ENCODE measurements at places on chromosomes 3 and 15.

DNA sequence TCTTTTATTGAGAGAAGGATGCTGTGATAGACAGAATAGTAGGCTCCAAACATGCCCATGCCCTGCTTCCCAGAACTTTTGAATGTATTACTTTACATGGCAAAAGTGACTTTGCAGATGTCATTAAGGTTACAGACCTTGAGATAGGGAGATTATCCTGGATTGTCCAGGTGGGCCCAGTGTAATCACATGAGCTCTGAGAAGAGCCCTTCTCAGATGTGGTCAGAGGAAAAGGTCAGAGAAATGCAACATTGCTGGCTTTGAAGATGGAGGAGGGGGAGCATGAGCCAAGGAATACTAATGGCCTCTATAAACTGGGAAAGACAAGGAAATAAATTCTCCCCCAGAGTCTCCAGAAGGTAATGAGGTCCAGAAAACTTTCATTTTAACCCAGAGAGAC, 45.8 kb upstream of the LYZL4 start:
- no peak for DNase-seq

DNA sequence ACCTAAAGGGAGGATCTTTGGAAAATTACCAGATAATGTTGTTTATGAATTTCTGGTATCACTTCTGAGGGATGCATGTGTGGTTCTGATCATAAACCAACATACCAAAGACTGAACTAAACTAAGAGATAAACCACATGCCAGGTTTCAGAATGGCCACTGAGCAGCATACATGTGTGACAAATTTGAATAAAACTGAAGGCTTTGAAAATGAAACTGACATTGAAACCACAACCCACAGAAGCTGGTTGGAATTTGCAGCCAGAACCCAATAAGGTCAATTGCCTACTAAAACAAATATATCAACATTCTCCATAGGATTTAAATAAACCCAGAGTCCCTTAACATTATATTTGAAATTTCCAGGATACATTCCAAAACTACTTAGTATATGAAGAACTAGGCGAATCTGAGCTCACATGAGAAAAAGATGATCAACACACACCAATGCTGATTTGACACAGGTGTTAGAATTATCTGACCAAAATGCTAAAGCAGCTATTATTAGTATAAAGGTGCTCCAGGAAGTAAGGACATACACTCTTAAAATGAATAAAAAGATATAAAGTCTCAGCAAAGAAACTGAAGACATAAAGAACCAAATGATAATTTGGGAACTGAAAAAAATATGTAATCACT, 125.0 kb downstream of the ZNF280D start:
- no peak for DNase-seq

- DNase-seq, result no peak
Measured at GRCh38 chr15:31503256-31503655, 176.6 kb downstream of the KLF13 start.

GRCh38 chr3:25727316-25727715, 55.9 kb downstream of the NGLY1 start:
- DNase-seq, result no peak

GRCh38 chr3:155843569-155843968, 10.7 kb downstream of the SLC33A1 start:
- DNase-seq, result no peak

- DNase-seq, result no peak
Measured at GRCh38 chr3:121436641-121437040, 109.1 kb downstream of the POLQ start.

DNA sequence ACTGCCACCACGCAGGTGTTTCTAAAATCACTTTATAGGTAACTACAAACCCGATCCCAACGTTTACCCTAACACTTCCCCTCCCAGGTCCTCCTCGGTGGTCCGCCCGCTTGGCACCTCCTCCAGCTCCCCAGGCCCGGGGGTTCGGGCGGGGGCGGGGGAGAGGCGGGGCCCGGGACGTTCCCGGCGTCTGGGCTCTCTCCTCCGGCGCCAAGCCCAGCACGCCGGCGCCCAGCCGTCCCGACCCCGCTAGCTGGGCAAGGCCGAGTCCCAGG, 562 bp downstream of the CGGBP1 start:
- no peak for DNase-seq

DNA sequence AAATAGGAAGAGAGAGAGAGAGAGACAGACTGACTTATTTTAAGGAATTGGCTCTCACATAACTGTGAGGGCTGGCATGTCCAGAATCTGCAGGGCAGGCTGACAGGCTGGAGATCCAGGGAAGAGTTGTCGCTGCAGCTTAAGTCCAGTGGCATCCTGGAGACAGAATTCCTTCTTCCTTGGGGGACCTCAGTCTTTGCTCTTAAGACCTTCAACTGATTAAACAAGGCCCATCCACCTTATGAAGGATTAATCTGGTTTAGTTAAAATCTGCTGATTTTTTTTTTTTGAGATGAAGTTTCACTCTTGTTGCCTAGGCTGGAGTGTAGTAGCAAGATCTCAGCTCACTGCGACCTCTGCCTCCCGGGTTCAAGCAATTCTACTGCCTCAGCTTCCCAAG, 128.0 kb upstream of the ALDH1A3 start:
- DNase-seq, result no peak
